ENCODE measurements at places on chromosomes 3 and 15. TPM values are rescaled to one million over a fixed set of nuclear protein-coding genes. Genes with fewer than 3 reads are reported as not detected.

SLC22A13 gene
- 0.38 TPM for total RNA-seq

- DNase-seq, result no peak
These were observed 381.2 kb downstream of the WDR72 start for GRCh38 chr15:53378096-53378800.

DNA sequence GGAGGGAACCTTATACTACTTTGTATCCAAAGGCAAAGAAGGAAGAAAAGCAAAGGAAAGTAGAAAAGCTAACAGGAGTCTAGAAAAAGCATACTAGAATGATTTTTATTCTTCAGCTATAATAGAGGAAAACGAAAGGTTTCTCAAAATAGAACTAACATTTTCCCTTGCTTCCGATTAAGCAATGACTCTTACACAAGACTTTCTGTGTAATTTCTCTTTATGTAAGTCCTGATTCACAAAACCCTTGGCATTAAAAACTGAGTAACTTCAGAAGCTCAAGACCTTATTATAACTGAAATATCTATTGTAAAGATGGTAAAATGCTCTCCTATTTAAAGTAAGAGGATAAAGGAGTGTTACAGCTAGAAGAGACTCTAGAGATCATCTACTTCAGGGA lies 97.4 kb downstream of the DTWD1 start:
- peak; percentile 83 for DNase-seq

MAP1A gene
- total RNA-seq, result 61.9 TPM

DNA sequence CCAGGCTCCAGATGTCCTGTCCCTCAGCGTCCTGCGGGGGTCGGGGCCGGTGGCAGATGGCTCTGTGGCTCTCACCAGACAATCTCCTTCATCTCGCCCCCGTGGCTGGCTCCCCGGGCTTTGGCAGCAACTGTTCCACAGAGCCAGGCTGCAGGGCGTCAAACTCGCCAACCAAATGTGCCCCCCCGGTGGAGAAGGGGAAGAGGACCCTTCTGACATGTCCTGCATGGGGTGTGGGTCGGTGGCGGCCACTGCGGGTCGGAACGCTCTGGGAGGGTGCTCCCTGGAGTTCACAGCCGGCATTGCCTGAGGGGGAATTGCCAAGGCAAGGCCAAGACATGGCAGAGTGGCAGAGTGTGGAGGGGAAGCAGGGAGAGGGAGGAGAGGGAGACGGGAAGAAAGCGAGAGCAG lies 36.0 kb downstream of the BDH1 start:
- no peak for DNase-seq

- DNase-seq, result no peak
These were observed 24.7 kb downstream of the PLA2G4D start for GRCh38 chr15:42069496-42070278.
